ENCODE measurements at places on chromosomes 12 and 14.

DNA sequence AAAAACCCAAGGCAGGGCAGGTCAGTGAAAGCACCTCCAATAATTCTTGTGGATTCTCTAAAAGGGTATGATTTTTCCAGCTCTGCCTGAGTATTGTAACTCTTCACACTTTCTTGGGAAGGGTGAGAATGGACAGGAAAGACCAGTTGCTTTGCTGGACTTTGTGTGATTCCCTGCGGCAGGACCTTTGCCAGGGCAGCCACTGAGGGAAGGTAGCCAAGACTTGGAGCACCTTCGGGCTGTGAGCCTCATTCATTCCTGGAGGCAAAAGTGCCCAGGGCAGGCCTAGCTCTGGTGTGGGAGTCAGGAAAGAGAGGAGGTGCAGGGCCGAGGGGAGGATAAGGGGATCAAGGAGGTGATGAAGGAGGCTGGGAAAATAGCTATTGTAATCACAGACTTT is 80.2 kb downstream of the VCPKMT start:
- no peak for DNase-seq

GRCh38 chr14:67918838-67919237 is 99.3 kb downstream of the RAD51B start:
- DNase-seq: no peak

DNA sequence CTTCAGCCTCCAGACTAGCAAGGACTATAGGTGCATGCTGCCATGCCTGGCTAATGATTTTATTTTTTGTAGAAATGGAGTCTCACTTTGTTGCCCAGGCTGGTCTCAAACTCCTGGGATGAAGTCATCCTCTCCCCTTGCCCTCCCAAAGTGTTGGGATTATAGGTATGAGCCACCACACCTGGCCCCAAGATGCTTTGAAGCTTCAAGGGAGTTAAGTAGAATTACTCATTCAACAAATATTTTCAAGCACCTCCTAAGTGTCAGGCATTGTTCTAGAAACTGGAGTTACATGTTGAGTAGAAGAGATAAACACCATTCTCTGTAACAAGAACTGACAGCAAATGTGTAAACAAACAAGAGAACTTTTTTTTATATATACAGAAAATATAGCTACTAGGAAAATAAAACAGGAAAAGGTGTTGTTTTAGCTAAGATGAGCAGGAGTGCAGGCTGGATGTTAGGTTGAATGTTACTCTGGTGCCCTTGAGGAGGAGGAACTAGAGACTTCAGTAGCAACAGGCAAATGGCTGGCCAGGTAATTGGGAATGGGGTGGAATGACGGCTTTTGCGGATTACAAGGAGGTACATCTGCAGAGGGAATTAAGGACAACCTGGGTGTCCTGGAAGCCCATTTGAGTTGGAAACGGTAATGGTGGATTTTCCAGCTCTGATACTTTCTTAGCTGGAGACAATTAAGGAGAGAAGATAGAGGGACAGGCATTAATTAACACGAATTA is 32.0 kb upstream of the CFAP54 start:
- DNase-seq: peak; percentile 76

GRCh38 chr14:64779472-64779871 is 75.2 kb downstream of the PLEKHG3 start:
- DNase-seq: no peak

DNA sequence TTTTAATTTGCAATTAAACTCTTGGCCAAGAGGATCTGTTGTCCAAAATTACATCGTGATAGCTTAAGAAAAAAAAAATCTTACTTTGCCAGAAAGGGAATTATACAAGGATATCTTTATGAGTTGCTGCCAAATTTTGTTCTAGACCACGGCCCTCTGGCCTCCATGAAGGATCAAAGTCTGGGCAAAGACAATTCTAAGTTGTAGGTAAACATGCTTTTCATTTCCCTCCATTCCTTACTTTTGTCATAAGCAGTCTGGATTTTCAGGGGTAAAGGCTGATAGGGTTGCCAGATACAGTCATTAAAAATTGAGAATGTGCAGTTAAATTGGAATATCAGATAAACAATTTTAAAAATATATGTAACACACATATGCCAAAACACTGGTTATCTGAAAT is 135.1 kb downstream of the MON2 start:
- DNase-seq: no peak

- no peak for DNase-seq
These were observed 140.1 kb downstream of the NRXN3 start for GRCh38 chr14:78310272-78310671.

Measured in trophoblast cell (in vitro differentiated cells and primary cell).